ENCODE measurements at places on chromosomes 7 and 10.

- DNase-seq, result no peak
Observed at GRCh38 chr10:129689671-129690071, 222.6 kb downstream of the MGMT start.

DNA sequence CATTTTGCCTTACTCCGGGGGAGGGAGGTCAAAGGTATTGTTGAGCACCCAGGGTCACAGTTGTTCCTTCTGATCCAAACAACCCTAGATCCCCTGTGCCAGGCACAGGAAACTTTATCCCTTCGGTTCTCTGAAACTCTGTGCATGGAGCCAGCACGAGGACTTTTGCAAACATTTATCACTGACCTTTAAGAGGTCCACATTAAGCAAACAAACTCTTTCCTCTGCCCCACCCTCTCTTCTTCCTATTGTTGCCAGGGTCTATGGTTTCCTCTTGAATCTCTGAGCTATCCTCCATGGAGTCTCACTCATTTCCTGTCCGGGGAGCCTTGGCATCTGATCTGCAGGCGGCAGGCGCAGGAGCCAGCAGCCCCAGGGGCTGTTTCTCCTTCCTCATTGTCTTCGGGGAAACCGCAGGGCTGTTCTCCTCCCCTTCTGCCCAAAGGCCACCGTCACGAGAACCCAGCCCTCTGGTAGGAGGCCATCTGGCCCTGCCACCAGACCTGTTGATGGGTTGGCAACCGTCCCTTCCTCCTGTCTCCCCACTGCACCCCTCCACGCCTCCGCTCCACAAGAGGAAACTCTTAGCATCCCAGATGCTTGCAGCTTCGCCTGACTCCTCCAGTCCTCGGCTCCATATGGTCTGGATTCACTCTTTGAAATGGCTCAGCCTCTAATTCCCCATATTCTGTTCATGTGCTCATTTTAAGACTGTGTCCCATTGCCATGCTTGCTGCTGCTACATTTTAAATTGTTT, 327.3 kb upstream of the NRP1 start:
- no peak for DNase-seq

DNA sequence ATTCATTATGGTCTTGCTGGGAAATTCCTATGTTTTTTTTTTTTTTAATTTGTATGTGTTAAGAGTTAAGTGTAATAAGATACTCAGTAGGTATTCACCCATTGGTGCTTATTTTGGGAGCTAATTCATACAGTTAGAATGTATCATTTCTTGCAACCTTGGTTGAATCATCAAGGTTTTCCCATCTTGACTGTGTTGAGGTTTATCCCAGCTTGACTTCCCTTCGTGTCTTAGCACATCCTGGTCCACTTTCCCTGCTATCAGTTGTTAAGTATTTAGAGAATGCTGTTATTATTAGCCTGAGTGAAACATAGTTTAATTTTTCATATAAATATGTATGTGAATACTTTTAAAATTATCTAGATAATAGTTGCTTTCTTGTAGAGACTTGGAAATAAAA, 20.8 kb downstream of the RALA start:
- no peak for DNase-seq

DNA sequence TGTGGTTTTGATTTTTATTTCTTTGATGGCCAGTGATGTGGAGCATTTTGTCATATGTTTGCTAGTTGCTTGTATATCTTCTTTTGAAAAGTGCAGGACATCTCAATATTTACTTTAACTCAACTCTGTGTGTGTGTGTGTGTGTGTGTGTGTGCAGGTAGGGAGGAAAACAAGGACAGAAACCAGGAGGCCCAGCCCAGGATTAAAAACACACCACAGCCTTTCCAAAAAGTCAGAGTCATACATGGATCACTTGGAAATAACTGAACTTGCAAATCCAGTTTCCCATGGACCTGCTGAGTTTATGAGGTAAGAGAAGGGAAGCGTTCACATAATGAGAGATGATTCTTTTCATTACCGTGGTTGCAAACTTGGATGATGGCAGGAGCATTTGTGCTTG, 189.9 kb upstream of the LYZL1 start:
- DNase-seq, result no peak

- no peak for DNase-seq
Observed at GRCh38 chr10:119597405-119598186, 832 bp upstream of the TIAL1 start.

DNA sequence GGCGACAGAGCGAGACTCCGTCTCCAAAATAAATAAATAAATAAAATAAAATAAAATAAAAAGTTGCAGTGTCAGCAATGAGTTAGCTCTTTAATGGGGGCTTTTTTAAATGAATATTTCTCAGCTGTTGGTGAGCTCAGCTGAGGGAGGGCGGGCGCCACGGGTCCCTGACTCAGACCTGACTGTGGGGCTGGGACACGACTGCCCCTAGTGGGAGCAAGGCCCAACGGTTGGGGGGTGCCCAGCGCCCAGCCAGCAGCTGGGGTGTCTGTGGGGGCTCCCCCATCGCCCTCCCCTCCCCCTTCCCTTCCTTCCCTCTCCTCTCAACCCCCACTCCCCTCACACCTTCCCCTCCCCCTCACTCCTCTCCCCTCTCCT, 46.6 kb downstream of the PWWP2B start:
- DNase-seq, result peak; percentile 68

- no peak for DNase-seq
Observed at GRCh38 chr10:119421891-119422681, 120.4 kb downstream of the RGS10 start.

GRCh38 chr7:43872406-43873110, 3.2 kb upstream of the MRPS24 start:
- DNase-seq, result no peak

DNA sequence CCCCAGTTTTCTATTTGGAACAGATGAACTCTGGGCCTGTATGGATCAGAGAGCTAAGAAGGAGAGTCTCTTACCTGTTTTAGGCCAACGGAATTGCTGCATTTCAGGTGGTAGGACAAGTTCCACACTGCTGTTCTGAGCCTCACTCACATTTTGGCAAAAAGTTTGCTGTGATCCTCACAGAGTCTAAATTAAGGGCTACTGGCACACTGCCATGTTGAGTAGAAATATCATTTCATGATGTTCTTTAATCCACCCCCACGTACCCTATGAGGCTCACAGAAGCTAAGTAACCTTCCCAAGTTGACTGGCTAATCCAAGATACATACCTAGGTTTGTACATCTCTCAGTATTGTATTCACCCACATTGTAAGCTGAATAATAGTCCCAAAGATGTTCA, 447.2 kb downstream of the INHBA start:
- DNase-seq, result no peak

GRCh38 chr7:44116087-44116788, 7.1 kb downstream of the POLD2 start:
- DNase-seq, result no peak

DNA sequence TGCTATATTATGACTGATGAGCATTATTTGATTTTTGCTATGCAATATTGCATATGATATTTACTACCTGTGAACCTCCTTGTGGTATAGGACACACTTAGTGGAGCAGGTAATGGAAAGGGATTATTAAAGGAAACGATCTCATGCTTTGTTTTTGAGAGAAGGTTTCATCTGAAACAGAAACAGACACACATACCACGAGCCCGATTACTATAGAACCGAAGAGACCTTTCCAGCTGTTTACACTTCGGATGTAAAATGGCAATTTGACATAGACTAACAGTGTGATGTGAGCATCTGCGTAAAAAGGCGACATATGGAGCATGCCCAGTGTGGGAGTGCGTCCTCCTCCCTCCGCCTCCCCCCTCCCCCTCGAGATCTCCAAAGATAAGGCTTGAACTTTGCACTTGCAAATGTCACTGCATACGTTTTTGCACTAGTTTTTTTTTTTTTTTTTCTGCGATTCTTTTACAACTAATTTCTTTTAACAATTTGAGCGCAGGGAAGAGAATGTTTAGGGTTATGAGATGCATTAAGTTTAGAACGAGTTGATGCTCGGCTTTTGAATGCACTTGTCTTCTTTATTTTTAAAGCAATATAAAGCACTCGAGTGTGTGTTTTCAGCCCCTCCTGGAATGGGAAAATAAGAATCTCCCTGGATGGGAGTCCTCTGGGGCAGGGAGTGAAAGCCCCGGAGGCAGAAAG, 251.0 kb downstream of the NSUN6 start:
- no peak for DNase-seq

DNA sequence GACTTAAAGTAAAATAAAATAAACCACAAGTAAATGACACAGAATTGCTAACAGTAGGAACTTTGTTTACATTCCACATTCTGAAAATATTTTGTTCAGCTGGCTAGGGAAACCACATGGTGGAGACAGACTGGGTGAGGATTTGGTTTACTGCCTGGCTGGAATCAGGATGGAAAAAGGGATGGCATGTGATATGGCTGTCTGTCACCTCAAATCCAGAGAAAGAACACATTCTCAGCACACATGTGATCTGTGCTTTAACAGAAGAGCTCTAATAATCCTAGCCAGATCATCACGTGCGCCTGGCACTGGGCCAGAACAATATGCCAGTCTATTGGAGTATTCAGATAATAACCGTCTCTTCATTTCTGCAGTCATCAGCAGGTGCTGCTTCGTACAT, 90.9 kb upstream of the PIP4K2A start:
- no peak for DNase-seq

All from stimulated activated CD8-positive, alpha-beta memory T cell treated with anti-CD3 and anti-CD28 coated beads, Interleukin-15, amount 100 ng/mL, for 48 hours (primary cell).